GM19239 (cell line): ENCODE measurements at places on chromosomes 3 and 15.
A peak's percentile ranks its signal among the peaks of the same experiment; 100 is the strongest.

- no peak for DNase-seq
These were observed 44.3 kb downstream of the DHX30 start for GRCh38 chr3:47847260-47847659.

- DNase-seq, result no peak
These were observed 375.3 kb downstream of the ROBO1 start for GRCh38 chr3:79392479-79392878.

DNA sequence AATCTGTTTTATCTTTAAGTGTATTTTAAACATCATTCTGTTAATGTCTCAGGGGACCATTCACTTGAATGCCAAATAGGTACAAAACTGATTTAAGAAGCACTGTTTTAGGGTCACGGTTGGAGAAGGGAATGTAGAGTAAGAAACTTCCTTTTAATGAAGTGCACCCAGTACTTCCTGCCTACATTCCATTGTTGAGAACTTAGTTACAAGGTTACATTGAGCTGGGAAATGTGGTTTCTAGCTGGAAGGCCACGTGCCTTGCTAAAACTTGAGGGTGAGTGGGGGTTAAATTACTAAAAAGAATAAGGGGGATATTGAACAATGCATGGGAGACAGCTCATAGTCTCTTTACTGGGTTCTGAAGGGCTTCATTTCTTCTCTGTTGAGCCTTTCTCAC is 78.3 kb upstream of the TBC1D5 start:
- no peak for DNase-seq

- no peak for DNase-seq
These were observed 987.4 kb downstream of the TUSC7 start for GRCh38 chr3:117696851-117697407.

GRCh38 chr15:82871358-82871757 is 61.9 kb downstream of the WHAMM start:
- no peak for DNase-seq

DNA sequence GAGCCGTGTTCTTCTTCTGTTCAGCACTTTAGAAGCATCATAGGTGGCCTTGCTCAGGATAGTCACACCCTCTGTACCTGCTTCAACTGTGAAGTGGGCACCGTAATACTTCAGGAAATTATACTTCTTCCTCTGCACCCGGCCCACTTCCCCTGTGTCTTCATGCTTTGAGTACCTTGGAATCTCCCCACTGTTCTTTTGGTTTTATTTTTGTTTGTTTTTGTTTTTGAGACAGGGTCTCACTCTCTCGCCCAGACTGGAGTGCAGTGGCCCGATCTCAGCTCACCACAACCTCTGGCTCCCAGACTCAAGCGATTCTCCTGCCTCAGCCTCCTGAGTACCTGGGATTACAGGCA is 1.7 kb downstream of the P2RY14 start:
- DNase-seq, result no peak

- no peak for DNase-seq
These were observed 68.0 kb downstream of the PDZRN3 start for GRCh38 chr3:73556520-73557372.

GRCh38 chr15:63502843-63503738 is 1.3 kb upstream of the USP3 start:
- DNase-seq, result peak; percentile 54

DNA sequence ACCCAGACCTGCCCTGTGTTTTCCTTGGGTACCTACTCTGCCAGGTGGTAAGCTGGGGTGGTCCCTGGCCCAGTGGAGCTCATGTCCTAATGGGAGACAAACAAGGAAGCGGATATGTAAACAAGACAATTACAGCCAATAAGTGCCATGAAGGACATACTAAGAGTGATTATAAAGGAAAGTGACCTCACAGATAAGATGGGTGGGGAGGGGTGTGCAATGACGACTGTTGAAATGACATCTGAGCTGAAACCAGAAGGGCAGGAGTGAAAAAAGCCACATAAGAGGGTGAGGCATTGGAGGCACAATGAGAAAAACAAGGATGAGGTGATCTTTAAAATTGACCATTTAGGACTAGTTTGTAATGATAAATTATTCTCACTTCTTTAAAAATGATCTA is 336.2 kb upstream of the IL12A start:
- no peak for DNase-seq

GRCh38 chr15:73326157-73326556 is 42.6 kb downstream of the HCN4 start:
- no peak for DNase-seq

- DNase-seq, result no peak
These were observed 163.9 kb downstream of the THSD4 start for GRCh38 chr15:71278989-71279756.

DNA sequence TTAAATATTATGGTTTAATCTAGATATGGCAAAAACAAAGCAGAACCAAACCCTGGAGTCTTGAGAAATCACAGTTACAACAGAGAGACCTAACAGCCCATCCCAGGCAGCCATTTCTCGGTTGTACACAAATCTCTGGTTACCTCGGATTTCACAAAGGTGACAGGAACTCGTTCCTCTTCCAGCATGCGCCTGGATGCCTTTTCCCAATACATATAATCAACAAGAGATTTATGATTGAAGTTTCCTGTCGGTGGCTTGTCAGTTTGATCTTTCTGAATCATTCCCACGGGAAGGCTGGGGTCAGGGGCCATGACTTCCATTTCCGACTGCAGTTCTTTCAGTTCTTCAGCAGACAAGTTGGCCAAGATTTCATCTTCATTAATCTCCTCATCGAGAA is 445 bp downstream of the LMOD3 start:
- no peak for DNase-seq

DNA sequence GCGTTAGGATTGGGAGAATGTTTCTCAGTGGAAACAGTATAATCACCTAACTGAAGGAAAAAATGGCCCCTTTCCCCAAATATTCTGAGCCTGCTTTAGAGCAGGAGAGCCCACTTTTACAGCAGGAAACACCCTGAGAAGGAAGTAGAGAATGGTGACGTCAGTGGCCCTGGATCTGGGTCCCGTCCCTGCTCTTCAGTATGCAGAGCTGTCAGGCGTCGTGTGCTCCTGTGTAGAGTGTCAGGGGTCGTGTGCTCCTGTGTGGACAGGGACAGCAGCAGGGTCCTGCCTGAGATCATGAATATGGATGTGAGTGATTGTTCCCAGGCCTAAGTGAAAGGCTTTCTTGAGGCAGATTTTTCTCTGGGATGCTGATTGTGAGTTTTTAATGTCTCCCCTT is 45.2 kb downstream of the CGNL1 start:
- DNase-seq, result no peak

DNA sequence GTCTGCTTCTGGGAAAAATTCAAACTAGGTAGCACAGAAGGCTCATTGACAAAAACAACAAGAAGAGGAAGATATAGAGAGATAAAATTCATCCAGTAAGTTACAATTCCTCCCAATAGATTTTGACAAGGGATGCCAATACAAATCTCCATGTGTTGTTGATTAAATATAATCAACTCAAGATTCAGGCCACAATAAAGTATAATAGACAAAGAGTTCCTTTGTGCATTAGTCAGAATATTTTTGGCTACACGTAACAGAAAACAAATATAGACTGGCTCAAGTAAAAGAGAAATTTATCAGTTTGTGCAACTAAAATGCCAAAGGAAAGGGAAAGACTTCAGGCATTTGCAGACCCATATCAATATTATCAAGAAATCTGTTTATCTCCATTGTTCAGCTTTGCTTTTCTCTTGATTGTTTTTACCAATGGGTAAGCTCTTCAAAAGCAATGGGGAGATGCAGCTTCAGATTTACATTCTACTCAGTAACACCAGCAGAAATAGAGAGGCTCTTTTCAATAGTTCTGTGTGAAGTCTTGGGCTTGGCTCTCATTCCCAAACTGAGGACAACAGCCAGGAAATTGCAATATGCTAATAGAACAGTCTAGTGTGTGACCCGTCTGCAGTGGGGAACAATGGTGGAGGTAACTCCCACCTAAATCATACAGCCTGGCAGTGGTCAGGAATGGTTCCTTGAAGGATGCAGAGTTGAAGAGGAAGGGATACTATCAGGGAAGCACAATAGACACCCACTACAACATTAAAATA is 77.6 kb upstream of the PROK2 start:
- no peak for DNase-seq

GRCh38 chr3:3927198-3927597 is 128.0 kb downstream of the LRRN1 start:
- DNase-seq, result no peak

GRCh38 chr15:101437209-101437608 is 52.3 kb downstream of the PCSK6 start:
- DNase-seq, result no peak

GRCh38 chr3:126057936-126058335 is 26.0 kb downstream of the SLC41A3 start:
- DNase-seq, result no peak

GRCh38 chr15:71248386-71248785 is 133.1 kb downstream of the THSD4 start:
- no peak for DNase-seq

DNA sequence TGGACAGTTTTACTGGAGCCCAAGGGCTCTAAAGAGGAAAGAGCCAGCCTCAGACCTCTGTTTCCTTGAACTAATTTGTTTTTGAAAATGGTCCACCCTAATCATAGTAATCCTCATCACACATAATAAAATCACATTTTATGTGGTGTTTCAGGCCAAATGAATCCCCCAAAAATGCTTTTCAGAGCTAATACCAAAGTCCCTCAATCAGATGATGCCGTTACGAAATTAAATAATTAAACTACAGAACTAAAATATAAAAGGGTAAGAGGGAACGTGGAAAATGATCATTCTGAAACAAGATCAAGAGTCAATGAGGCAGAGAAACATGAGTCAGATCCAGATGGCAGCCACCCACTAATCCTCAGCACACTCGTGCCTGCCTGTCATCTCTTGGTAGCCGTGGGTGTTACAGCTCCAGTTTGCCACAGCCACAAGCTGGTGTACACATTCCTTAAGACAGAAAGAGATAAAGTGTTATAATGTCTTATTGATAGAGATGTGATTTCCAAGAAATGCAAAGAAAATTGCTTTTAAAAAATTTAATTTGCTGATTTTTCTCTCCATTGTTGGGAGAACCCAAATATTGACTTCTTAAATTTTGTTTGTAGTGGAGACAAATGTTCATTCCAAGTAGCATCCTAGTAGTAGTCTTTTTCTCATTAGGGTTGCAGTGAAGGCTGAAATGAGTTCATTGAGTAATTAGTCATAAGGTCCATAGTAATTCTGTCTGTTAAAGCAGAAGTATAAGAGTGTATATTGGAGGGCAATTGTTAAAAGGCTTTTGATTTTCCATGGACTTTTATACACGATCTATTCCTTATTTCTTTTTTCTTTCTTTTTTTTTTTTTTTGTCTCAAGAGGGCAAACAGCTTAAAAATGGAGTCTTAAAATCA is 104.2 kb downstream of the AGBL1 start:
- DNase-seq, result no peak
